ENCODE measurements at places on chromosomes 3 and 15. TPM values are rescaled to one million over a fixed set of nuclear protein-coding genes. Genes with fewer than 3 reads are reported as not detected.
A peak's percentile ranks its signal among the peaks of the same experiment; 100 is the strongest.

Gene NME9
- not detected for total RNA-seq

Gene SLCO2A1
- total RNA-seq = 17.6 TPM

Gene CHP1
- 67.3 TPM for total RNA-seq

Gene SLC22A14
- 0.23 TPM for total RNA-seq

Gene IMPG2
- 0.78 TPM for total RNA-seq

GRCh38 chr15:40121911-40122638 lies 13.4 kb upstream of the BMF start:
- no peak overlapping the region for H3K4me3 ChIP-seq
- no peaks in the 10 kb centered on the region for H3K4me1 ChIP-seq
- H3K36me3 ChIP-seq = no peaks in the 10 kb centered on the region
- no peaks in the 10 kb centered on the region for H3K27me3 ChIP-seq
- no peak for DNase-seq

GRCh38 chr15:39777496-39777895 lies 5.1 kb downstream of the FSIP1 start:
- no peak for DNase-seq
- H3K27me3 ChIP-seq = no peaks in the 10 kb centered on the region
- H3K27ac ChIP-seq = no peak overlapping the region
- no peaks in the 10 kb centered on the region for H3K36me3 ChIP-seq
- no peak overlapping the region for H3K4me3 ChIP-seq
- peaks cover 15% of the 10 kb centered on the region for H3K4me1 ChIP-seq

GRCh38 chr3:160545504-160545871 lies 19.9 kb downstream of the KPNA4 start:
- no peaks in the 10 kb centered on the region for H3K27me3 ChIP-seq
- no peak overlapping the region for H3K27ac ChIP-seq
- no peak overlapping the region for H3K4me3 ChIP-seq
- H3K36me3 ChIP-seq = no peaks in the 10 kb centered on the region
- no peak for DNase-seq
- H3K4me1 ChIP-seq = peaks cover 33% of the 10 kb centered on the region

DNA sequence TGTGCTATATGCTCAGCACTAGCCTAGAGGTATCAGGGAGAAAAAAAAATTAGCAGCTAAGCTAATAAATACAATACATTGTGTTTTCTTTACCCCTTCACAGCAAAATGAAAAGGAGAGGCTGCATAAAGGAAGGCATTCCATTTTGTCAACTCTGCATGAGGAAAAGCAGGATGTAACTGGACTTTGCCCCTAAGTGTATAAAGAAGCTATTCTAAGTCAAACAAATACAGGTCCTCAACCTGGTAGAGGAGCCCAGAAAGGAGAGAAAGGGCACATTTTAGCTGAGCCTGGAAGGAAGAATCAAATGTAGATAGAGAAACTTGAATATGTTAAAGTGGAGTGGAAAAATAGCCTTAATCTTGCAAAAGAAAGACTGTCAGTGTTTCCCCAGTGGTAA lies 89.0 kb upstream of the SPRED1 start:
- DNase-seq = no peak
- H3K4me3 ChIP-seq = no peak overlapping the region
- H3K27me3 ChIP-seq = no peaks in the 10 kb centered on the region
- no peaks in the 10 kb centered on the region for H3K4me1 ChIP-seq
- no peak overlapping the region for H3K27ac ChIP-seq

- no peak for DNase-seq
- H3K4me1 ChIP-seq = peaks cover 96% of the 10 kb centered on the region
- no peak overlapping the region for H3K4me3 ChIP-seq
- H3K27me3 ChIP-seq = no peaks in the 10 kb centered on the region
- H3K36me3 ChIP-seq = peaks cover 8% of the 10 kb centered on the region
- peak overlapping the region; percentile 90 for H3K27ac ChIP-seq
These were observed 108.5 kb downstream of the LPP start for GRCh38 chr3:188262488-188262887.

DNA sequence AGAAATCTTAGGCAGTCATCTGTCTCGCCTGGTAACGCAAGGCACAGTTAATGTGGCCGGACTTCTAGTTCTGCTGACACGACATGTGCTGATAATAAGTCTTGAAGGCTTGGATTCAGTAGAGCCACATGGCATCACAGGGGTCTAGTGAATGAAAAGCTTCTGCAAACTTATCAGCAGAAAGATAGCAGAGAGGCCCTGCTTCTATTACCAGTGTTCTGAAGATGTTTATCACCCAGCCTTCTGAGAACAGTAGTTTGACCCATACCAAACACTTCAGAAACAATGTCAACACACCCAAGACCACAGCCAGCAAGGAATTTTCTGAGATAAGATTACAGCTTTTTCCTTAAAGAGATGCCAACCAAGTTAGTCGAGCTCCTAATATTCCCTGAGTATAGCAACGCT lies 102.7 kb upstream of the UMPS start:
- no peaks in the 10 kb centered on the region for H3K36me3 ChIP-seq
- no peak overlapping the region for H3K27ac ChIP-seq
- no peaks in the 10 kb centered on the region for H3K27me3 ChIP-seq

- no peak for DNase-seq
- no peak overlapping the region for H3K27ac ChIP-seq
- H3K36me3 ChIP-seq = no peaks in the 10 kb centered on the region
- no peaks in the 10 kb centered on the region for H3K27me3 ChIP-seq
- H3K4me1 ChIP-seq = no peaks in the 10 kb centered on the region
- no peak overlapping the region for H3K4me3 ChIP-seq
These were observed 33.3 kb downstream of the RYR3 start for GRCh38 chr15:33344111-33344510.

GRCh38 chr15:63040509-63040908 lies 2.0 kb upstream of the TPM1 start:
- peak overlapping the region; percentile 97 for H3K27ac ChIP-seq
- H3K4me3 ChIP-seq = peak overlapping the region; percentile 70
- no peak for DNase-seq
- no peaks in the 10 kb centered on the region for H3K27me3 ChIP-seq
- H3K4me1 ChIP-seq = peaks cover 4% of the 10 kb centered on the region
- peaks cover 11% of the 10 kb centered on the region for H3K36me3 ChIP-seq

- no peak for DNase-seq
- peaks cover 35% of the 10 kb centered on the region for H3K4me1 ChIP-seq
- no peaks in the 10 kb centered on the region for H3K27me3 ChIP-seq
- H3K27ac ChIP-seq = no peak overlapping the region
These were observed 166.7 kb downstream of the SLCO3A1 start for GRCh38 chr15:92020207-92020606.

Data from esophagus muscularis mucosa (tissue), 4 donors.